CD4-positive, alpha-beta T cell treated with Interleukin-15 for 4 hours (primary cell): ENCODE measurements at places on chromosomes 13 and 19.
A peak's percentile ranks its signal among the peaks of the same experiment; 100 is the strongest.

DNA sequence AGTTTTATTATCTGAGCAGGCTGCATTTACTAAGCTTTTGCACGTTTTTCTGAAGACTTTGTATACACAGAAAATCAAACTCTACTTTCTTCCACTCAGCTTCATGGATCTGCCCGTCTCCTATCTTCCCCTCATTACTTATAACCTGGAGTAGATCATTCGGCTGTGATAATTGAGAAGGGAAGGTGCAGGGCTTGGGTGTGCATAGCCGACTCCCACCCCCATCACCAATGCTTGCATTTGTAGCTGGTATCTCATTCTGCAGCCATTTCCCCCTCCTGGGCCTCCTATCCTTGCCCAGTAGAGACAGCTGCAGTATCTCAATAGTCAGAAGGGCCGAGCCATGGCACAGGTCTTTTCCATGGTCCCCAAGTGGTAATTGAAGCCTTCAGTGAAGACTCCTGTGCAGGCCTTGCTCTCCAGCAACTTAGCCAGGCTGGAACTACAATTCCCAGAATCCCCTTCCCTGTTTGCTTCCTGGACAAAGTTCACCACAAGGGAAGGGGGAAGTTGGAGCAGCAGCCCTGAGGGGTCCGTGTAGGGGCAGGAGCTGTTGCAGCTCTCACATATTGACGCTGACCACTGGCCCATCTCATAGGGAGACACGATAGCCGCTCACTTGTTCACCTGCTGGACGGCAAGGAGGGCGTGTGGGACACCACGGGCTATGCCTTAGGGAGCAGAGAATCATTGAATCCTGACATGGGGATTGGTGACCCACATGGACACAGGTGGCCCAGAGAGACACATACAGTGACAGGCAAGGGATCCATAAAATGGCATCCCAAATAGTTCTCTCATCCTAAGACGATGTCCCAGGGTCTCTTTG lies 2.1 kb upstream of the SIGLEC8 start:
- no peak for DNase-seq

- DNase-seq, result no peak
Observed at GRCh38 chr13:75776550-75776949, 140.4 kb downstream of the LMO7 start.

DNA sequence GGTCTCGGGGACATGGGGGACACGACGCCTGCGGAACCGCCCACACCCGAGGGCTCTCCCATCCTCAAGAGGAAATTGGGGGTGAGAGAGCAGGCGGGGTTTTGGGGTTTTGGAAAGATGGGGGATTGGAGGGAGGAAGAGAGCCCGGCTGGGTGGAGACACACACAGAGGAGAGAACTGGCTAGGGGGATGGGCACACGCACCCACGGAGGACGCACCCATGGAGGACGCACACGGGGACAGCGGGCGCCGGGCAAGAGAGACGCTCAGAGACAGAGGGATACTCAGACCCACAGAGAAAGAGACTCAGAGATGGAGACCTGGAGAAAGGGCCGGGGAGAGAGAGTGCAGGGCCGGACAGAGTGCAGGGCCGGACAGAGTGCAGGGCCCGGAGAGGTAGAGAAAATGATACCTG lies 52.1 kb downstream of the MAP4K1 start:
- no peak for DNase-seq

DNA sequence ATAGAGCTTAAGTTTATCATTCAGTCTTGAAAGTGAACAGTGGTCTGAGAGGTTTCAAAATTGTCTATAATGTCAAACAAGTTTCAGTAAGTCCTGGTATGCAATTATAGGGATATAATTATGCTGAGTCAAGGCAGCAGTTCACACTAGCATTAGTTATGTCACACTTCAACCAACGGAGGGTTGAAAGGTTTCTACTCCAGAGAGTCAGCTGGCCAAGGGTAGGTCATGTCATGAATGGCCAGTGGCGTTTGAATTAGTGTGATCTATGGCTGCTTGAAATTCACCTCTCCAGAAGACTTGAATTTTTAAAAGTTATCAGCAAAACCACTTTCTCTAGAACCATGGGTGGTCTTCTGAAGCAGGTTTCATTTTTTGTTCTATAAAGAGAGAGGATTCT lies 108.6 kb downstream of the TNFRSF19 start:
- DNase-seq, result no peak

- no peak for DNase-seq
Observed at GRCh38 chr13:100438059-100438788, 150.4 kb downstream of the GGACT start.

DNA sequence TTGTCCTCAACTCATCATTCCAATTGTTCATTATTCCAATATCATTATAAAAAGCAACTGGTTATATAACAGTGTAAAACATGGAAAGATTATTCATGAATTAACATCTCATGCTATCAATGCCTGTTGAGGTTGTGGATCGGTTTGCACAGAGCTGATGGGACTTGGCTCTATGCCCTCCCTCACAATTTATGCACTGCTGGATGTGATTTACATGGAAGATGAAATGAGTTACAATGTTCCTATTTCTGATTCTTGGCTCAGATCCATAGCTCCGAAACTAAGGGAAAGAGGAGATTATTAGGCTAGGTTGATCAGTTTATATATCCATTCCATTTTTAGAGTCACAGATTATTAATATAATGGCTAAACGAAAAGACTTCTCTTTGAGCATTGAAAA lies 38.6 kb downstream of the SCEL start:
- DNase-seq, result no peak

DNA sequence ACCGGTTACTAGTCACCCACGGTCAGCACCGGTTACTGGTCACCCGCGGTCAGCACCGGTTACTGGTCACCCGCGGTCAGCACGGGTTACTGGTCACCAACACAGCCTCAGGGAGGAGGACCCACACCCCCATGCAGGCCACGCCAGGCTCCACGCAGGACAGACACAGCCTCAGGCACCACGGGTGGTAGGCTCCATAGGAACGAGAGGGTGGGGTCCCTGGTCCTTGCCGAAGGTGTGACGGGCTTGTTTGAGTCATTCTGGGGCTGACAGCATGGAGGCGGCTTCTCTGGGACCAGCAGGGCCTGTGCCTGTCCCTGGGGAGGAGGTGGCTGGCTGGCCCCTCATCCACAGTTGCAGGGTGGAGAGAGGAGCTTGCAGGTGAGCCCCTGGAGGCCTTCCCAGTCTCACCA lies 122.8 kb upstream of the SOX1 start:
- no peak for DNase-seq

DNA sequence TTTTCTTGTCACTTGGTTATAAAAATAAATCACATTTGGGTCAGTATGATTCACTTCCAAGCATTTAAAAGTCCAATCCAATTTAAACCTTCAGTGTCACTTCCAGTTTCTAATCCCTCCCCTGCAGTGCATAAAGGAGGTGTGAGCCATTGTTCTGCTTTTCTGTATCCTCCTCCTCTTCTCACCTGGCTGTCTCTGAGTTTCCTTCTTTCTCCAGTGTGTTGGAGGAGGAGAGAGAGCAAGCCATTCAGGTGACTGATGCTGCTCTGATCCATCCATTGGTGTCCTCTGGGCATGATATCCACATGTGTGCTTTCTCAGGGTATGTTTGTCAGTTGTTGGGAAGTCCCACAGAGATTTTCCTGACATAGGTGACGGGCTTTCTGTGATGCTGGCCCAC lies 1.2 kb downstream of the NUDT15 start:
- DNase-seq, result no peak

- DNase-seq, result no peak
Observed at GRCh38 chr19:13505761-13506470, 363 bp downstream of the CACNA1A start.

GRCh38 chr13:25171170-25171516 lies 945 bp downstream of the AMER2 start:
- DNase-seq, result no peak

GRCh38 chr13:91882918-91883317 lies 484.5 kb downstream of the GPC5 start:
- DNase-seq, result no peak

DNA sequence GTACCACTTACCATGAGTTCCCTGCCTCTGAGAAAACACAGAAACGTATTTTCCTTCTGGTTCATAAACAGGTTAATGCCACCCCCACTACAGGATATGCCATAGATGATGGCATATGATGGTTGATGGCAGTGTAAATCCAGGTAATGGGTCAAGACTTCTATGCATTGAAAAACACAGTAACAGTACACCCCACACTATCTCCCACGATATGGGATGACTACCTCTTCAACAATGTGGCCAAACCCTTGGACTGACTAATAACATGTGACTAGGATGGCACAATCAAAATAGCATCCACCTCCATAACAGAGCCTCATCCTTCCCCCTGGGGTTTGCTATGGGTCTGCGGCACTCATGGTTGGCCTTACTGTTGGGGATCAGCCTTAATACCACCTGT lies 22.0 kb downstream of the ZNF235 start:
- no peak for DNase-seq

DNA sequence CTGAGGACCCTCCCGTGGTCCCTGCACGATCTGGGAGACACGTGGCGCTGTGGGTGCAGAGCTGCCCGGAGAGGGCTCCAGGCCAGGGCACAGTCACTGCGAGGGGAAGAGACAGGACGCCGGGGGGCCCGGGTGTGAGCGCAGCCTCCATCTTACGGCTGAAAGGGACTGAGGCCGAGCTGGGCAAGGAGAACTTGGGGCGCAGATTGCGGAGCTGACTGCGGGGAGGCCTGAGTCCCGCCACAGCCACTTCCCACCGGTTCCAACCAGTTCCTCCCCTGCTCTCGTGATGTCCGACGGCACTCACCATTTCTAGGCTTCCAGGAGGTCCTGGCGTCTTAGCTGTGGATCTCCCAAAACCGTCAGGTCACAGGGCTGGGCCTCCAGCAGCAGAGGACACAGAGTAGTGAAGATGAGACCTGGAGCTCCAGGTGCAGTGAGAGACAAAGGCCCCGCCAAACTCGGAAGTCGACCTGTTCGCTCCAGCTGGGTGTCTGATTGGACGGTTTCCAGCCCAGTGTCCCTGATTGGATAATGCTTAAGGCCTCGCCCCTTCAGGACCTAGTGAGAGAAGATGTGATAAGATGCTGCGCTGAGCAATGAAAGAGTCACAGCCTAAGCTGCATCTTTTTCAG lies 4.8 kb upstream of the ZNF253 start:
- peak; percentile 55 for DNase-seq

GRCh38 chr13:78227709-78228108 lies 309.1 kb upstream of the EDNRB start:
- no peak for DNase-seq

DNA sequence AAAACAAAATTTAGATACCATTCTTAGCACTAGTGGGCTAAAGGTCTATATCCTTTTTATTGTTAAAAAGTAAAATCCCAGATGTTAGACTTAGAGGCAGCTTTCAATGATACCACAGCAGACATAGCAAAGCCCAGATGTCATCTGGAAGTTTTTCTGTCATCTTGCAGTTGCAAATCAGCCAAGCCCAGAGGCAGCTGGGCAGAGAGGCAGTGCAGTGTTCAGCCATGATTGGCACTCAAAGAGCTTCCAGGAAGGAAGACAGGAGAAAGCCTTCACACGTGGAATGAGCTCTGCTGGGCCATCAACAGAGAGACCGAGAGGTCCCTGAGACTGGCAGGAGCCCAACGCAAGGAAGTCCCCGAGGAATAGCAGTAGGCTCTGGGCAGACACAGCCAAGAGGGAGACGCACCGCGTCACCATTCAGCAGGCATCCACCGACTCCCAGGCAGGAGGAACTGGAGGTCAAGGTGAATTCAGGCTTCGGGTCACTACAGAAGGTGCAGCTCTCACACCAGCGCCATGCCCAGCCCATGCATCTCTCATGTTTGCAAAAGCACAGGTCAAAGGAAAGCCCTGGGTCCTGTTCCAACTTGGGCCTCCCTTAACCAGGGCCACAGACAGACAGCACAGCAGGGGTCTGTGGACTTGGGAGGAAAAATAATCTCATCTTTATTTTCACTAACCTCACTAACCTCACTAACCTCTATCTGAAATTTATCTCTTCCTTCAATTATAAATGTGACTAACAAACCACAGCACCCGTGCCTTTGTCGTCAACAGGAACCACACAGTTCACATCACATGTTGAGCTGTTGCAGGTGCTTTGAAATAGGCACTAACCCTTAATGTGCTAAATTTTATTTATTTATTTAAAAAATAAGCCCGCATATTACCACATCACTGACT lies 54.9 kb downstream of the TUBGCP3 start:
- no peak for DNase-seq

GRCh38 chr13:26880735-26881134 lies 120.1 kb upstream of the GPR12 start:
- no peak for DNase-seq

DNA sequence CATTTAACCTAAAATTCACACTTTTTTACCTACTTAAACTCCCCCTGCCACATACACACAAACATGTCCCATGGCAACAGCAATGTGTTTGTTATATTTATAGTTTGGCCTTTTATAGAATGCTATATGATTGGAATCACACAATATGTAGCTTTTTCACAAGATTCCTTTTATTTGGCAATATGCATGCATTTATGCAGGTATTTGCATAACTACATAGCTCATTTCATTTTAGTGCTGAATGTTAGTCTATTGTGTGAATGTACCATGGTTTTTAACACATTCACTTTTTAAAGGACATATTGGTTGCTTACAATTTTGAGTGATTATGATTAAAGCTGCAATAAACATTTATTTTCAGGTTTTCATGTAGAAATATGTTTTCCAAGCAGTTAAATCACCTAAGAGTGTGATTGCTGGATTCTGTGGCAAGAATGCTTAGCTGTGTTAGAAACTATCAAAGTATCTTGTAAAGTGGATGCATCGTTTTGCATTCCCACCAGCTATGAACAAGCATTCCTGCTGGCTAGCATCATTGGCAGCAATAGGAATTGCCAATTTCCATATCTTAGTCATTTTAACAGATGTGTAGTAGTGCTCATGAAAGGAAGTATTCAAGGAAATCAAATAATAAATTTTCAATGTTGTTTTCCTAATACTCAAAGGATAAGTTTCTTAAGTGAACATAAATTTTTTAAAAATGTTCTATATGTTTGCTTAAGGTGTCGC lies 557.0 kb downstream of the SLITRK1 start:
- DNase-seq, result no peak

DNA sequence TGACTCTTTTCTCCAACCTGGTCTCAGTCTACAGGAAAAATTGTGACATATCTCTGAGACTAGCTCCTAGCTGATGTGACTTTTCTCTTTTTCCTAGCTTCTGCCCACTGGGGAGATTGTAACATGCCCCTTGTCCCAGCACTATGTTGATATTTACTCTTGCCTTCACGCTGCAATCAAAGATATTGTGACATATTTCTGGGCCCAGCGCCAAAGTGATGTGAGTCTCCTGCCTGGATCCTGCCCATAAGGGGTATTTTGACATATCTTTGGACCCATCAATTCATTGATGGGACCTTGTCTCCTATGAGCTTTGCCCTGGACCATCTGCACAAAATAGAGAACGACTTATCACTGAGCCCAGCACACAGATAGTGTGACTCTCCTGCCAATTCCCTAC lies 41.1 kb downstream of the ZNF729 start:
- DNase-seq, result no peak

DNA sequence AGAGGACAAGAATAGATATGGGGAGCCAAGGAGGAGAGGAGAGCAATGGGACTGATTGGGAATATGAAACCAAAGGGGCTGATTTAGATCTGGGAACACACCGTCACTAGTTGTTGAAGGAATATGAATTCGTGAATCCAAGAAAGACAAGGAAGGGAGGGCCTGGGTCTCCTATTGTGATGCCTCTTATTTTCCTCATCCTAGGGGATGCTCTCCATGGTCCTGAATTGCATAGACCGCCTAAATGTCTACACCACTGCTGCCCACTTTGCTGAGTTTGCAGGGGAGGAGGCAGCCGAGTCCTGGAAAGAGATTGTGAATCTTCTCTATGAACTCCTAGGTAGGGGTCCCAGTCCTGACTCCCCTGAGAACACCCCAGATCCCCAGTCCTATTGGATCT lies 21.5 kb downstream of the RYR1 start:
- DNase-seq, result no peak
